Activated naive CD4-positive, alpha-beta T cell treated with Interleukin-2 at 50 U/mL for 16 hours (primary cell): ENCODE measurements at places on chromosomes 5 and 9.

DNA sequence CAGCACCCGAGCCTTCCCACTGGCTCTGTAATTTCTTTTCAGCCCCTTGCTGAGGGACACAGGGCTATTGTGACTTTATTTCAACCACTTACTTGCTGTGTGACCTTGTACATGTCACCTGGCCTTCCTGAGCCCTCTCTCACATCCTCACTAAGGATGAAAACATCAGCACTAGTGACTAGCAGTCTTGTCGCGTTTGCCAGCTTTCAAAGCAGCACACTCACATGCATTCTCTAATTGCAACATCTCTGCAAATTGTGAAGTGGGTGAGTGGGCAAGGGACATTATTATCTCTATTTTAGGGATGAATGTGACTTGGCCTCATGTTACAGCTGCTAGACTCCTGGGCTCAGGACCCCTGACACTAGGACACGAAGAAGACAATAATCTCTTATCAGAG is 144.5 kb downstream of the SEC61B start:
- no peak for DNase-seq

- DNase-seq, result no peak
Observed at GRCh38 chr9:36141288-36141687, 4.8 kb downstream of the GLIPR2 start.

- DNase-seq, result no peak
Observed at GRCh38 chr5:54383941-54384340, 71.6 kb upstream of the HSPB3 start.

DNA sequence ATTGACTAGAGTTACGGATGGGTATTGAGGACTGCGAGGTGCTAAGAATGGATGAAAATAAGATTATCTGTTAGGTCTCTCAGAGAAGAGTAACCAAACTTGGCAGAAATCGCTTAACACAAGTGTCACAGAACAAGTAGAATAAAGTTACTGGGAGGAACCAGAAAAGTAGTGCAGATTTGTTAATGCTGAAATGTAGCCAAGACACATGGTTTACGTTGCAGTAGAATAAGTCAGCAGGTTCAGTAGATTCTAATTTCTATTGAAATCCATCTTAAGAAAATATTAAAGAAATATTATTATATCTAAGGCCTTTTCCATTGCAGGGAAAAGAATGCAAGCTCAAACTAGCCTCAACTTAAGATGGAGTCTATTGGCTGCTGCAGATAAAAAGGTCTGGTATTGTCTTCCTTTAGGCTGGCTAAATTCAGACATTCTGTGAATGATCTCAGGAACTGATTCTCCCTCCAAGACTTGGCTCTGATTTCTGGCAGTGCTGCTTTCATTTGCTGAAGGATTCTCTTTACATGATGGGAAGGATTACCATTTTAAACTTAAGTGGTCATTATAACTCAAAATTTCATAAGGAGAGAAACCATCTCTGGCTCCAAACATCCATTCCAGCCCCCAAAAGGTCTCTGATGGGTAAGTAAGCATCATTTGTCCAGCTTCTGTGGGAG is 314.9 kb downstream of the MARCHF11 start:
- no peak for DNase-seq

GRCh38 chr9:80906728-80907127 is 782.6 kb downstream of the TLE1 start:
- DNase-seq, result no peak

GRCh38 chr9:88651682-88652633 is 117.0 kb downstream of the NXNL2 start:
- no peak for DNase-seq

GRCh38 chr5:143582869-143583268 is 179.4 kb upstream of the NR3C1 start:
- no peak for DNase-seq

GRCh38 chr9:77956555-77956954 is 75.1 kb downstream of the GNAQ start:
- no peak for DNase-seq

GRCh38 chr5:2482778-2483177 is 268.7 kb downstream of the IRX2 start:
- no peak for DNase-seq

DNA sequence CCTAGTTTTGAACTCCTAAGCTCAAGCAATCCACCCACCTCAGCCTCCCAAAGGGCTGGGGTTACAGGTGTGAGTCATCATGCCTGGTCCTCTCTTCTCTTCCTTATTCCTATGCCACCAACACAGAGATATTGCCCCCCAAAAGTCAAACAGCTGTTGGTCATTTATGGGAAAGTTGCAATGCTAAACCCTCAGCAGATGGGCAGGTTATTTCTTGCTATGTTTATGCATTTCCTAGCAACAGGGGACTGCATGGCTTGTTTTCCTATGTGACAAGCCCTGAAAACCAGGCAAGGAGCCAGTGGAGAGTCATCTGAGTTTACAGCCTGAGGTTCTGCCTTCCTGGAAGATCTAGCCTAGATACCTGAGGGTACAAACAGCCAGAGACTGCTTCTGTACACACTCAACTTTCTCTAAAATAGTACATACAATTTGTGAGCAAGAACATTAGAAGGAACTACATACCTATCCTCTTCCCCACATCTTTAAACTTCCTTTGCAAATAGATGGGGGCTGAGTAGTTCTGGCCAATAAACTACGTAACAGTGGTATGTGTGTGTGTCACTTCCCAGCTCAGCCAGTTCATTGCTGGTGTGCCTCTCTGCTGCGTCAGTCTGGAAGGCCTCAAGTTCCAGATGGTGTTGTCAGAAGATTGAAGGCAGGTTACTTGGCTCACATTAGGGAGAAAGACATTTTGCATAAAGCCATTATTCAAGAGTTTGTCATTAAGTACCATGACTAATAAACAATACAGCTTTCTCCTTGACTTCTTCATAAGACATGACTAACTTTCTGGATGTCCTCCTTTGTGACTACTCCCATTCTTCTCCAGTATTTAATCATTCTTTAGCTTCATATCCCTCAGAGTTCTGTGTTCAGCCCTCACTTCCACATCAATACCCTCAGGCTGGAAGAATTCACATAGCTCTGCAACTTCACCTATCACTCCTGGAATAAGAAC is 65.3 kb downstream of the CSNK1A1 start:
- DNase-seq, result no peak

DNA sequence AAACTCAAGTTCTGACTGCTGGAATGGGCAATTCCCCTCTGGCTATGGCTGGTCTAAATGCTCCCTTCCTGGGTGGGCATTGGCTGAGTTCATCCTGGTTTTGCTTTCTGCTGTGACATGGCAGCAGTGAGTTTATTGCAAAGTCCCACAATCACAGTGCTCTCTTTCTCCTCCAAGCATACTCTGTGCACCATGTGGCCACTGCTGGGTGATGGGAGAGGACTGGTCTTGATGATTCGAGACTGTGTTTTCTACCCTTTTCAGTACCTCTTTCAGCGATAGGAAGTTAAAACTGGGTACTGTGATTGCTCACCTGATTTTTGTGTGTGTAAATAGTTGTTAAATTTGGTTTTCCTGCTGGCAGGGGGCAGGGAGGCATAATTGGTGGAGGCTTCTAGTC is 49.7 kb downstream of the FER start:
- DNase-seq, result no peak

DNA sequence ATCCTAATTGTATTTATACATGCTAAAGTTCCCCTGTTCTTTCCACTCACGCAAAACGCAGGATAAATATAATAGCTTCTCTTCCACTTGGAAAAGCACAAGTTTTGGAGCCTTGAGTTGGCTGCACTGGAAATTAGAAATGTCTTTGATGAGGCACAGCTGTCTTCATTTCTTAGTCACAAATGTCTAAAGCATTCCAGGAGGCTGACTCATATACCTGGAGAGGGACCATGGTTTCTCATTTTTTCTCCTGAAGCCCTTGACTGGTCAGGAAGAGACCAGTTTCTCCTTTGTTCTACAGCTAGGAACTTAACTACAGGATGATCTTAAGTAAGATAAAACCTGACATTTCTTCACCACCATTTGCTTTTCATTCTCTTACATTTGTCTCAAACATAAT is 16.2 kb downstream of the MTX3 start:
- DNase-seq, result no peak
